ENCODE measurements at places on chromosomes 1 and 21.
A peak's percentile ranks its signal among the peaks of the same experiment; 100 is the strongest.

DNA sequence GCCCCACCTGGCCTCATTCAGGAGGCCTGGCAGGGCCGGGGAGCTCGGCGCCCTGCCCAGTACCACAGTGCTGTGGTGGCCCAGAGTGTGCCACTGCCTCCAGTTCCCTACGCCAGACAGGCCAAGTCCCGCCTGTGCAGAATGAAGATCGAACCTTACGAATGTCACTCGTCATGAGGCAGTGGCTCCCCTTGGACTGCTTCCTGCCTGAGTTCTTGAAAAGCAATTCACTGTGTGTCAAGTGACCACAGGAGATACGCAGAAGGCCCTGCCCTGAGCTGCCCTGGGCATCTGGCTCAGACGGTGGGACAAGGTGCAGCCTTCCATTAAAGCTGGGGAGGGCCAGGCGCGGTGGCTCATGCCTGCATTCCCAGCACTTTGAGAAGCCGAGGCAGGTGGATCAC, 49.6 kb upstream of the LRP8 start:
- no peak for DNase-seq

- peak; percentile 22 for DNase-seq
Measured at GRCh38 chr1:209029737-209030136, 553.8 kb upstream of the CAMK1G start.

GRCh38 chr1:235971020-235971419, 93.9 kb downstream of the NID1 start:
- no peak for DNase-seq

DNA sequence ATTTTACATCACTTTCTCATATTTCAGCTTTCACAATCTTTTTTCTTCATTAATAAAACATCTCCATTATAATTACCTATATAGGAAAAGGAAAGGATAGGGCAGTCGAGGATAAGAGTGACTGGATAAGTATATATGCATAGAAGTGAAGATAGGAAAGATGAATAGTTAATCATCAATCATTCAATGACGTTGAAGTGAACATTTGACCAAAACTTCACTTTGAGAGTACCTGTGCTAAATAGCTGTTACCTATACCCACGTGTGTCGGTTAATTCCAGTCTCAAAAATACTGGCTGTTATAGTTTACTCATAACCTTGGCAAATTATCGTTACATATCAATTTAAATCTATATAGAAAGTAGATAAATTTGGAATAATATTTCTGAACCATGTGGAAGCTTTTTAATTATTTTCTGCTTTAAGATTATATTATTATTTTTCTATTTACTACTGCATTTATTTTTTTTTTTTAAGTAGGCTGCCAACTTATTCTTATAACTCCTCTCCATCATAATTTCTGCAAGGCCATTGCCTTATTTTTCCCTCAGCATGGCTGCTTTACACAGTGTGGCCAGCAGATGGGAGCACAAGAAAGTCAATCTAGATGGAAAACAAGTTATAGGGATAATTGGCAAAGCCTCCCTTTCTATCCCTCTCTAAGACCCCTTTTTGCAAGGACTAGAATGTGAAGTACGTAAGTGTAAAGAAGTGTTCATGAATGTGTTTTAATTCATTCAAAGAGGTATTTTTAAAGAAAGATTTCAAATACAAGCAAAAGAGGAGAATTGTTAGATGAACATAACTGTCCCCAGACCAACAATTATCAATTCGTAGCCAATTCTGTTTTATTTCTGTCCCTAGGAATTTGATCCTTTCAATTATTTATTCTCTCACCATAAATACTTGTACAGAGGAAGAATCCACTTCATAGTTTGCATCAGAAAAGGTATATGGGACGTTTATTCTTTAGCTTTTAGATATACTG, 290.4 kb downstream of the KCNT2 start:
- DNase-seq: peak; percentile 67

DNA sequence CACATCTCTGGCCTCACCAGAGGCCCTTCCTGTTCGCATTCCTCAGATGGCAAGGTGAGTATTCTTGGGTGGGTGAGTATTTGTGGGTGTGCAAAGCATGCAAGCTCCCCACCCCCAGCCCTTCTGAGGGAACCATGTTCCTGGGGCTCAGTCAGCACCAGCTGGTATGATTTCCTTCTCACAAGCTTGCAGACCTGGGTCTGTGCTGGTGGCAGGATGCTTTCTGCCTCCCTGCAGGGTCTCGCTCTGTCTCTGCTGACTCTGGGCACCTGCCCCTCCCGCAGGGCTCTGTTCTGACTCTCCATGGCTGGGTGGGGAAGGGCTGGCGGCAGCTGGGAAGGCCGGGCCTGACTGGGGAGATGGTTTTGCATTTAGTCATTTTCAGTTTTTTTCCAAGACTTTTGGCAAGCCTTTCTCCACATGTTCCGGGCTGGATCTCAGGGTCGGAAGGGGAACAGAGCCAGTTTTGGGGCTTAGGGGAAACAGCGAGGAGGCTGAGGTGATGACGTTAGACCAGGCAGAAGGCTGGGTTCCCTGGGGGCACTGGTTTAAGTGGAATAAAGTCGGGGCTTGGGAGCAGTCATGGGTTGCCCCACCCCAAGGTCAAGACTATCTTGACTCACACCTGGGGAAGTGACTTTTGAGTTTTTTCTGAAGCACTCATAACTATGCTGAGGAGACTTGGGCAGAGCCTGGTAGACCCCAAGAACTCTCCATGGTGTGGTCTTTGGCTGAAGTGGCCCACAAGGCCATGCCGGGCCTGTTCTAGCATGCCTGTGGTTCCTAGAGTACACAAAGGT, 6.2 kb downstream of the RASSF5 start:
- DNase-seq: no peak

GRCh38 chr1:5634893-5635292, 357.3 kb downstream of the NPHP4 start:
- DNase-seq: no peak

DNA sequence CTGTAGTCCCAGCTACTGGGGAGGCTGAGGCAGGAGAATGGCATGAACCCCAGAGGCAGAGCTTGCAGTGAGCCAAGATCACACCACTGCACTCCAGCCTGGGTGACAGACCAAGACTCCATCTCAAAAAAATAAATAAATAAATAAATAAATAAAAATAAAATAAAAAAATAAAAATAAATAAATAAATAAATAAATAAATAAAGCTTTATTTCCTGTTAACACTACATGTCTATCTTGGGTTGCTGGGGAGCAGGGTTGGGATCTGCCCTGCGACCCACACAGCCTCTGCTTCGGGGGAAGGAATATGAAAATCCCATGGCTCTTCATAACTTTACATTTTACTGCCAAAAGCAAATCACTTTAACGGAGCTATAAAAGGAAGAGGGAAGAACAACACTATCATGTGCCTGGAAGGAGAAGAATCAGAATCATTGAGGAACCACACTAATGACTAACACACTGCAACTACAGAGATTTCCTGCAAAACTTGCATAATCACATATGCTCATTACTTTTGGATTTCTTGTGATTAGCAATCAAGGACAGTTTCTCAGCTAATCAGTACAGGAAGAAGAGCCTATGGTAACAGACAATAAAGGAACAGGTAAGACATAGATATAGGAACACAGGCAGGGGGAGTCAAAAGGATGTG, 72.8 kb upstream of the CD55 start:
- DNase-seq: no peak

All from OCI-M1 (cell line).